ENCODE measurements at places on chromosomes 6 and 20.

DNA sequence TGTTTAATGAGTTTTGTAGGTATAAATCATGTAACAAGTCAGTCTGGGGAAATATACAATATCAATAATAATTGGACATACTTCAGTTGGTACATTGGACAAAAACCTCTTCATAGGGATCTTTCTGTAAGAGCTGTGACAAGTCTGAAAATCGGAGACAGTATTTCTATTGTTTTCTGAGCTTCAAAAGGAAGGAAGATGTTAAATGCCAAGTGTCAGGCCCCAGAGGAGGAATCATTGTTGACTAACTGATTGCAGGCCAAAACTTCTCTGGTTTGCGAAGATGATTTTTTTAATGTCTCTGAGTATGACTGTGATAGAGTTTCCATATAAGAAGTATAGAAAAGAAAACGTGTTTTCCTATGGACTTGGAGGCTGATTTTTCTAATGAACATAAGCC, 316.4 kb downstream of the RNF144B start:
- DNase-seq: no peak

GRCh38 chr6:29564875-29565274, 5.3 kb upstream of the UBD start:
- peak; percentile 4 for DNase-seq

DNA sequence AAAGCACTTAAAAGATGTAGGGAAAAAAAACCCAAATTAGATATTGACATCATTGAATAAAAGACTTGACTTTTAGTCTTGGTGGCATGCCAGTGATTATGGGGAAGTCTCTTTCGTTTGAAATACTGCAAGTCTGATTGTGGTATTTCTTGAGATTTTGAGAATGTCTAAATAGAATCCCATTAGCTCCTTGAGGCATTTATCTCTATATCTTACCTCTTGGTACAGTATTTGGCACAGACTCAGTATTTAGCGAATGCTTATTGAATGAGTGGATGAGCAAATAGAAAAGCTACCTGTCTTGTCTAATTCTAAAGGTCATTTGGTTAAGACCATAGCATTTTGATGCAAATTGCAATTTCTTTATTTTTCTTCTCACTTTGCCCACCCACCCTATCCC, 156.5 kb downstream of the TFAP2B start:
- no peak for DNase-seq

DNA sequence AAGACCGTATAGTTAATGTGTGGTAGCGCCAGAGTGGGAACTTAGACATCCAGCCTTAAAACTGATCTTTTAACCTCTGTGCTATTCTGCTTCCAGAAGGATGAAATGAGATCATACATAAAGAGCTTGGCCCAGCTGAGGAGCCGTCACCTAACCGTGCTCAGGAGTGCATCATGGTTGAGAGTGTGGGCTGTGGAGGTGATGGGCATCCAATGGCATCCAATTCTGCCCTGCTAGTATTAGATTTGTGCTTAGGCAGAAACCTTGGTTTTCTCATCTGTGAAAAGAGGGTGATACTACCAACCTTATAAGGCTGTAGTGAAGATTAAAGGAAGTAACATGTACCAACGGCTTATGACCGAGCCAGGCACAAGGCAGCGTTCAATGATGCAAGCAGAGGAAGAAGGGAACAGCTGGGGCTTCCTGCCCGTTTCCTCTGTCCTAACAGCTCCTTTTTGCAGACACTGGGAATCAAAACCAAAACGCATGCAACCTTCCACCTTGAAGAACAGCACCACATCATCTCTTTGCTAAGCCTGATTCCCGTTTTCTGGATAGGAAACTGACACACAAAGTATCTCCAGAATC, 1.3 kb downstream of the SLC22A16 start:
- no peak for DNase-seq

GRCh38 chr20:353166-353565, 6.3 kb downstream of the NRSN2 start:
- DNase-seq: no peak

GRCh38 chr6:157376706-157377230, 4.2 kb upstream of the ZDHHC14 start:
- no peak for DNase-seq

- no peak for DNase-seq
Measured at GRCh38 chr20:40706977-40707582, 18.0 kb upstream of the MAFB start.

DNA sequence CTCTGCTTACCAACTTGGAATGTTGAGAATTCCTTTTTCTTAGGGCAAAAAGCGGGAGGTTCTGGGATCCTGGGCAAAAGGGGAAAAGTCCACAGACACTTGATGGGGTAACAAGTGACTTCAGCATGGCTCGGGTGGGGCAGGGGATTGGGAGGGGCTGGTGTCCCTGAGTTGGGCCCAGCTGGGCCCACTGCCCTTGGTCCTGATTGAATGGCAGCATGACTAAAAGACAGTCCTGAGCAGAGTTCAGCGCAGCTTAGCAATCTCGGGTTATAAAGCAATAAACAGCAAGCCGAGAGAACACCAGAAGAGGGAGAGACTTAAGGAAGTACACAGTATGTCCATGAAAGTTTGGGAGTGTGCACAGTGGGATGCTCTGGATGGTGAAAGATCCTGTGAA, 5.6 kb downstream of the PPP2R5D start:
- DNase-seq: no peak

GRCh38 chr6:144749263-144749662, 464.1 kb downstream of the UTRN start:
- DNase-seq: no peak

- DNase-seq: no peak
Measured at GRCh38 chr20:55538261-55538908, 466.9 kb downstream of the CBLN4 start.

DNA sequence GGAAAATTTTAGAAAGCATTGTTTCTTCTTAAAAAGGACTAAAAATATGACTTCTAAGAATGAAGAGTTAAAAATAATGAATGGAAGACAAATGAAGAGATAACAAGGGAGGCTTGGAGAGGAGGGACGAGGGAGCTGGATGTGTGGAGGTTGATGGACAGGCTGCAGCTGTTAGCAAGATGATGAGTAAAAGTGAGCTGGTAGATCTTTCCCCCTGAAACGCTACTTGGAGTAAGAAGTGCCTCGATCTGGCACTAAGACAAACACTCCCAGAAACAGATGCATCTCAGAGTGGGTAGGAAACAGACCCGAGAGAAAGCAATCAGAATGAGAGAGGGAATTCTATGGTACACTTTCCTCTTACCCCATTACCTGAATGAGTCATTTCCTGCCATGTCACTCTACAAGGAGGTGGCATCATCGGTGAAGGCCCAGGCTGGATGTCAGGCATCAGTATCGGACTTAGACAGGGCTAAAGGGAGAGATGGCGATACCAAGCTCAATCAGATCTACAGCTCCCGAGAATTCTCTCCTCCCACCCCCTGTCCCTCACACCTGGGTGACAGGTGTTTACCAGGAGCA, 154.1 kb upstream of the BMP2 start:
- no peak for DNase-seq

DNA sequence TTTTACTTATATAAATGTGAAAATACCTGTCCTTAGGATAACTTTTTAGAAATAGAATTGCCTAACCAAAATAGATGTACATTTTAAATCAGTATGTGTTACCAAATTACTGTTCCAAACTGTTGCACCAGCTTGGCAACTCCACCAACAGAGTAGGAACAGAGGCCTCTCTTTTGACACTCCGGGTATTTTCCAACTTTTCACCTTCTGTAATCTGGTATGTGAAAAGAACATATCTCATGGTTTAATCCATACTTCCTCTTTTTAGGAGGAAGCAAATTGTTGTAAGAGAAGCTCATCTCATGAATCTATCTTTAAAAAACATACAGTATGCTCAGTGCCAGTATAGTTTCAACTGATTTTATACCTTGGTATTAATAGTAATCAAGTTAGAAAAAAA, 24.9 kb downstream of the RNF144B start:
- no peak for DNase-seq
